ENCODE measurements at places on chromosomes 12 and 14. TPM values are rescaled to one million over a fixed set of nuclear protein-coding genes. Genes with fewer than 3 reads are reported as not detected.

DNA sequence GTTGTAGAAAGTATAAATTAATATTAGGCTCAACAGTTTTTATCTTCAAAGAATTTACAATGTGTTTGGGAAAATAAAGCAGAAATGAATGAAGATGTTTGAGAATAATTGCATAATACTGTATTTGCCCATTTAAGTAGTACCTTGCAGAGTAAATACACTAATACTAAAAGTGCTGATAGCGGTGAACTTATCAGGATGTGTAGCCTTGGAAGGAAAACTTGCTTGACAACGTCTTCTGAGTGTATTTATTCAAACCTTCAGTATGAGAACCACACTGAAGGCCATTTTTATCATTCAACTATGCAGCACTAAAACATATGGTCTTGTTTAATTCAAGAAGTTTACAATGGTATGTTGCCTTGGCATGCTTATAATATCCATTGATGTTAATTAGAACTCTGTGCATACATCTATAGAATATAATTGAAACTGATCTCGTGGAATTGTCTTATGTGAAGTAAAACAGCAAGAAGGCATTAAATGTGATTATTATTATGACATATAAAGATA lies 41.3 kb downstream of the MSRB3 start:
- DNase-seq: no peak

GZMH gene
- not detected for total RNA-seq

DNA sequence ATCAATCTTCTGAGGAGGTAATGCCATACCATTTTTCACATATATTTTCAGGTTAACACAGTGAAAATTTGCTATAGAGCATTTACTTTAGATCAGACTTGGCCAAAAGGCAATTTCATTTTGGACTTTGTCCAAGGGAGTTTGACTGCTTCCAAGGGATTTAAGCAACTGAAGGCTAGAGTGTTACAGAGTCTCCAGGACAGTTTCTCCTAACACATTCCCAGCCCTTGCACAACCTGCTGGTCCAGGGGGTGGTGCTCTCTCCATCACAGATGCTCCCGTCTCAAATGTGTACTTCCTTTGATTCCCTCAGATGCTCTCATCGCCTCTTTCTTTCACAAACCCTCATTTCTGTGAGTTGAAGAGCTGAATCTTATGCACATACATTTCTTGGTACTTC lies 143.1 kb downstream of the TPH2 start:
- DNase-seq: no peak

DNA sequence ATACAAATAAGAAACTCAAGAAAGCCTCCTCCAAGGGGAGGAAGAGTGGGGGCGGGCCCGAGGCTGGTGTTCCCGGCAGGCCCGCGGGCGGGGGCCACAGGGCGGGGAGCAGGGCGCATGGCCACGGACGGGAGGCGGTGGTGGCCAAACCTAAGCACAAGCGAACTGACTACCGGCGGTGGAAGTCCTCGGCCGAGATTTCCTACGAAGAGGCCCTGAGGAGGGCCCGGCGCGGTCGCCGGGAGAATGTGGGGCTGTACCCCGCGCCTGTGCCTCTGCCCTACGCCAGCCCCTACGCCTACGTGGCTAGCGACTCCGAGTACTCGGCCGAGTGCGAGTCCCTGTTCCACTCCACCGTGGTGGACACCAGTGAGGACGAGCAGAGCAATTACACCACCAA lies 8.7 kb downstream of the DACT1 start:
- DNase-seq: no peak
